Thoracic aorta (tissue), 2 donors: ENCODE measurements at places on chromosomes 2 and 18. TPM values are rescaled to one million over a fixed set of nuclear protein-coding genes. Genes with fewer than 3 reads are reported as not detected.

GRCh38 chr2:236672606-236673005 is 103.0 kb downstream of the ACKR3 start:
- H3K4me1 ChIP-seq, result peaks cover 32% of the 10 kb centered on the region
- H3K27ac ChIP-seq, result no peak overlapping the region
- no peaks in the 10 kb centered on the region for H3K27me3 ChIP-seq
- DNase-seq, result no peak
- no peak overlapping the region for H3K4me3 ChIP-seq

- no peaks in the 10 kb centered on the region for H3K36me3 ChIP-seq
- no peaks in the 10 kb centered on the region for H3K27me3 ChIP-seq
- DNase-seq, result no peak
- no peaks in the 10 kb centered on the region for H3K4me1 ChIP-seq
- H3K4me3 ChIP-seq, result no peak overlapping the region
Observed at GRCh38 chr2:130850788-130851623, 14.3 kb downstream of the ARHGEF4 start.

- H3K27me3 ChIP-seq, result no peaks in the 10 kb centered on the region
- no peak for DNase-seq
- H3K36me3 ChIP-seq, result no peaks in the 10 kb centered on the region
- H3K27ac ChIP-seq, result no peak overlapping the region
Observed at GRCh38 chr2:126322342-126322741, 333.6 kb upstream of the GYPC start.

OSR1 gene
- total RNA-seq, result 90.7 TPM

RUFY4 gene
- not detected for total RNA-seq
